ENCODE measurements at places on chromosomes 12 and 14. TPM values are rescaled to one million over a fixed set of nuclear protein-coding genes. Genes with fewer than 3 reads are reported as not detected.

DNA sequence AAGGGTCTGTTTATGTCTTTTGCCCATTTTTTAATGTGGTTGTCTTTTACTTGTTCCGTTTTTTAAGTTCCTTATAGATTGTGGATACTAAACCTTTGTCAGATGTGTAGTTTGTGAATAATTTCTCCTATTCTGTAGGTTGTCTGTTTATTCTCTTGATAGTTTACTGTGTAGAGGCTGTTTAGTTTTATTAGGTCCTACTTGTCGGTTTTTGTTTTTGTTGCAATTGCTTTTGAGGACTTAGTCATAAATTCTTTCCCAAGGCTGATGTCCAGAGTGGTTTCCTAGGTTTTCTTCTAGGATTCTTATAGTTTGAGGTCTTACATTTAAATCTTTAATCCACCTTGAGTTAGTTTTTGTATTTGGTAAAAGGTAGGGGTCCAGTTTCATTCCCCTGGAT is 33.9 kb downstream of the SLC39A9 start:
- H3K4me3 ChIP-seq, result no peak overlapping the region
- H3K27me3 ChIP-seq, result no peaks in the 10 kb centered on the region
- peaks cover 17% of the 10 kb centered on the region for H3K36me3 ChIP-seq
- H3K4me1 ChIP-seq, result no peaks in the 10 kb centered on the region
- no peak for DNase-seq
- no peak overlapping the region for H3K27ac ChIP-seq

- no peaks in the 10 kb centered on the region for H3K27me3 ChIP-seq
- no peak for DNase-seq
- H3K4me3 ChIP-seq, result no peak overlapping the region
- H3K4me1 ChIP-seq, result no peaks in the 10 kb centered on the region
These were observed 653.3 kb upstream of the MIS18BP1 start for GRCh38 chr14:45906257-45906656.

Gene FSCB
- not detected for total RNA-seq

DNA sequence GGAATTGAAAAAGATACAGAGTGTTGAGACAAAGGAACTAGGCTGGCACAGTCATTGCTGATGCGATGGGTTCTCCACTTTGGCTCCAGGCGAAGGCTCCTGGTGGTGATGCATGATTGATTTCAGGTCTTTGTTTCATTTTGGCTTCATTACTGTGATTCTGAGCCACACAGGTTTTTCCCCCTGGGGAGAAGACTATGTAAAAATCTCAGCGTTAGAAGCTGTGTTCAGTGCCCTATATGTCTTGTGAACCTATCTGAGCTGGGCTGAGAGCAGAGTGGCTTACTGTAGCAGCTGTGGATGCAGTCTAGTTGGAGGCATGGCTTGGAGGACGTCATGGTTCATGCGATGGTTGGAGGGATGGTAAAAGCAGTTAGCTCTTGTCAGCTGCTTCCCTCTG is 54.0 kb downstream of the GPATCH2L start:
- no peak overlapping the region for H3K4me3 ChIP-seq
- DNase-seq, result no peak
- H3K36me3 ChIP-seq, result peaks cover 26% of the 10 kb centered on the region
- H3K27ac ChIP-seq, result no peak overlapping the region
- H3K27me3 ChIP-seq, result no peaks in the 10 kb centered on the region

Gene GPR84
- 0.98 TPM for total RNA-seq

DNA sequence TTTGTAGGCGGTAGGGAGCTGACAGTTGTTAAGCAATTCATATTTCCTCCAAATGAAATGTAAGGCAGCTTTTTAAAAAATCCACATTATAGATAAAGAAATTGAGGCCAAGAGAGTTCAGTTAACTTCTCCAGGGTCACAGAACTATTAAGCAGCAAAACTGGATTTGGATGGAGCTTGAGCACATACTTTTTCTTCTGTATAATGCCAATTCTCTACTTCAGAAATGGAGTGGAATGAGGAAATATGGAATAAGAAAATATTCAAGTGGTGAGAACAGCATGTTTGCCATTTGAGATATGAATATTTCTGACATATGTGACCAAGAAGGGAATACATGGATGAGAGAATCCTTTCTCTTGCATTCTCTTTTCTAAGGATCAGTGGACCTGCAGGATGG is 233.1 kb downstream of the FOXG1 start:
- no peak for DNase-seq
- no peak overlapping the region for H3K4me3 ChIP-seq
- no peak overlapping the region for H3K27ac ChIP-seq
- H3K4me1 ChIP-seq, result no peaks in the 10 kb centered on the region
- H3K27me3 ChIP-seq, result no peaks in the 10 kb centered on the region

Gene LUM
- total RNA-seq, result not detected

- H3K27ac ChIP-seq, result no peak overlapping the region
- no peak overlapping the region for H3K4me3 ChIP-seq
- no peak for DNase-seq
- H3K36me3 ChIP-seq, result no peaks in the 10 kb centered on the region
- H3K27me3 ChIP-seq, result no peaks in the 10 kb centered on the region
These were observed 181.8 kb upstream of the MYL2 start for GRCh38 chr12:111102102-111102739.

GRCh38 chr12:122788387-122788786 is 14.0 kb downstream of the CCDC62 start:
- no peaks in the 10 kb centered on the region for H3K36me3 ChIP-seq
- no peaks in the 10 kb centered on the region for H3K4me1 ChIP-seq
- H3K27me3 ChIP-seq, result no peaks in the 10 kb centered on the region
- no peak overlapping the region for H3K27ac ChIP-seq
- DNase-seq, result no peak
- H3K4me3 ChIP-seq, result no peak overlapping the region

DNA sequence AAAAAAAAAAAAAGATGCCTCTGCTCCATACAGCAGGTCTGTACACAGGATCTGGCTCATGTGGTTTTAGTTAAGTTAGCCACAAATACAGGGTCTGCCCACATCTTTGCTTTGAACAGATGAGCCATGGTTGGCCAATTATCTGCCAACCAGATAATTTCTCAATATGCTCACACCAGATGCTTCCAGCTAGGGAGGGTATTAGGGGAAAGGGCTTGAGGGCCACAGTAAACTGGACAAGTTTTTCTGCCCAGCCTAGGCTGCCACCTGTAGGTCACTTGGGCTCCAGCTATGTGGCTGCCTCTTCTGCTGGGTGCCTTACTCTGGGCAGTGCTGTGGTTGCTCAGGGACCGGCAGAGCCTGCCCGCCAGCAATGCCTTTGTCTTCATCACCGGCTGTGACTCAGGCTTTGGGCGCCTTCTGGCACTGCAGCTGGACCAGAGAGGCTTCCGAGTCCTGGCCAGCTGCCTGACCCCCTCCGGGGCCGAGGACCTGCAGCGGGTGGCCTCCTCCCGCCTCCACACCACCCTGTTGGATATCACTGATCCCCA is 776 bp downstream of the RDH5 start:
- H3K36me3 ChIP-seq, result peaks cover 7% of the 10 kb centered on the region
- peaks cover 27% of the 10 kb centered on the region for H3K4me1 ChIP-seq
- no peaks in the 10 kb centered on the region for H3K27me3 ChIP-seq

DNA sequence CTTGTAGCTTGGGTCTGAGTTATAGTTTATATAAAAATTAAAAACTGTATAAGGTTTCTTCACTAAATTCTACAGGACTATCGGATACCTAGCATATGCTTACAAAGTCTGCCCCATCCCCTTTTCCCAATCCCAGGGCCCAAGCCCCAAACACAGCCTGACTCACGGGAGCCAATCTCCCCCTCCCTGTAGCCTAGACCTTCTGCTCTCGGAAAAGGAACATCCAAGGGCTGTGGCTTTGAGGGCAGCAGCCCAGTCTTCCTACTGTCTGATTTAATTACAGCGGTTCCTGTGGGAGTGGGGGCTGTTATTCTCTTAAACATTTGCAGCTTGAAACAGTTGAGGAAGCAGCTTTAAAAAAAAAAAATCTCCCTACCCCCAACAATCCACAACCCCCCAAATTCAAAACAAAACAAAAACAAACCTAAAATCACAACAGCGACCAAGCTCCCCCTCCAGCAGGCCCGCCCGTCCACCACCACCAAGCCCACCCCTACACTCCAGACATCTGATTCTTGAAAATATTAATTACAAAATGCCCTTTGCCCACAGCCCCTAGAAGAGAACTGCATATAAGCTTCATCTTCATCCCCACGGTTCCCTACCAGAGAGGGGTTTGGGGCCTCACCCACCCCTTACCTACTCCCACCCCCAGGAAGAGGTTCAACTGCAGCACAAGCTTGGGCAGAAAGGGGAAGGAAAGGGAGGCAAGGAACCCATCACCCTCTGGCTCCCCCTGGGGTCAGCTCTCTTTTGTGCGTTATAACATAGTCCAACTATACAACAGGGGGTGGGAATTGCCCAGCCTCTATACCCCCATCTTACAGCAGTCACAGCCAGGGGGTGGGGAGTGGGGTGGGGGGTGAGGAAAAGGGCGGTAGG is 1.1 kb upstream of the PRKAG1 start:
- no peaks in the 10 kb centered on the region for H3K27me3 ChIP-seq
- peak overlapping the region; percentile 81 for H3K4me3 ChIP-seq
- peak overlapping the region; percentile 97 for H3K27ac ChIP-seq

GRCh38 chr12:124706363-124706762 is 139.0 kb upstream of the NCOR2 start:
- H3K4me3 ChIP-seq, result no peak overlapping the region
- no peaks in the 10 kb centered on the region for H3K36me3 ChIP-seq
- H3K27me3 ChIP-seq, result no peaks in the 10 kb centered on the region
- no peak for DNase-seq
- H3K4me1 ChIP-seq, result no peaks in the 10 kb centered on the region

DNA sequence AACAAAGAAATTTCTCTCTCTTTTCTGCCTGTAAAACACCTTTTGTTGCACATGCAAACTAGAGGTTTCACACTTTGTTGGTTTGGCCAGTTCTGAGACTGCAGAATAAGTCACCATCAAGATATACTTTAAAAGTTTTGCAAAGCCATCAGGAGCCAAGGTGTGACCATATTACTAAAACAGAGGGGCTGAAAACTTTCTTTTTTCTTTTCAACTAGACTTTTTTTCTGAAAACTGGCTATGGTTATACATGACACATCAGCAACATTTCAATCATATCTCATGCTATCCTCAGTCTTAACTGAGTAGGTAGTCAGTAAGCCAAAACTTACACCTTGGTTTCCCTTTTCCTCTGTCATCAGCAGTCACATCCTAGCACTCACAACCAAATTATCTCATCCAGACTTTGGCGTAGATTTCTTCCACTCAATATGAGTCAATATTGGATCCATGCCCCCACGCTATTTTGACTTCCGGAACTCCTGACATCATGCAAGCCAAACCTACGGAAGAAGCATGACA is 4.1 kb upstream of the IFNG start:
- no peaks in the 10 kb centered on the region for H3K27me3 ChIP-seq
- no peak overlapping the region for H3K27ac ChIP-seq
- peak; percentile 21 for DNase-seq
- H3K36me3 ChIP-seq, result peaks cover 2% of the 10 kb centered on the region
- peaks cover 9% of the 10 kb centered on the region for H3K4me1 ChIP-seq
- H3K4me3 ChIP-seq, result no peak overlapping the region

Gene MIP
- total RNA-seq, result not detected

DNA sequence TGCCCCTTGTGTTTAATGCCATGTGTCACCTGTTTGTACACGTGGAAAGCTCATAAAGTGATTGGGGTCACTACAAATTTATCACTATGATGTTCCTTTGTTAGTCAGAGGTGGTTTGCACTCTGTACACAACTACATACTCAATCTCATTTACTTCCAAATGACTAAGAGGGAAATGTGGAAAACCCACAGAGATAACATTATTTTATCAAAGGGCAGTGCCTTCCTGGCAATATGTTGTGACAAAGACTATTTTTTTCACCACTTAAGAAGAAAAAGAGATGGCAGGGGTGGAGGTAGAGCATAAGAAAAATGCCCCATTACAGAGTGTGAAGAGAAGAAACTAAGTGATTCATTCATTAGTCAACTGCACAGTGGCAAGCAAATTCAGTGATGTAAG is 1064.1 kb upstream of the FLRT2 start:
- H3K36me3 ChIP-seq, result no peaks in the 10 kb centered on the region
- DNase-seq, result no peak
- H3K4me1 ChIP-seq, result no peaks in the 10 kb centered on the region
- no peaks in the 10 kb centered on the region for H3K27me3 ChIP-seq
- H3K27ac ChIP-seq, result no peak overlapping the region

GRCh38 chr12:68042212-68042699 is 53.0 kb downstream of the IFNG-AS1 start:
- H3K27ac ChIP-seq, result peak overlapping the region; percentile 38
- no peaks in the 10 kb centered on the region for H3K27me3 ChIP-seq

GRCh38 chr12:69851976-69852375 is 26.9 kb downstream of the MYRFL start:
- DNase-seq, result no peak
- H3K27ac ChIP-seq, result no peak overlapping the region
- H3K36me3 ChIP-seq, result no peaks in the 10 kb centered on the region
- H3K27me3 ChIP-seq, result peaks cover 12% of the 10 kb centered on the region

Gene NPFF
- not detected for total RNA-seq

DNA sequence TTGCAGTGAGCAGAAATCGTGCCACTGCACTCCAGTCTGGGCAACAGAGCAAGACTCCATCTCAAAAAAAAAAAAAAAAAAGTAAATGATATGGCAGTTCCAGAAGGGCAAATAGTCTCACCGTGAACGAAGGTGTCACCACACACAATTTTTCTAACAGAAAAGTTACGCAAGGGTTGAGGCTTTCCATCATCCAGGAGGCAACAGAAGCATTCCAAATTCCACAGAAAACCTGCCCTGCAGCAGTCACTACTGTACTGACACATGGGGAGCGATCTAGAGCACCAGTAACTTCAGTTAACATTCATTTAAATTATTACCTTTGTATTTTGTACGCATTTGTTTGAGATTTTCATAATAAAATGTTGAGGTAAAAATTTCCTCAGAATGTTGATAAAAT is 24.8 kb downstream of the TMCC3 start:
- no peak for DNase-seq
- H3K27me3 ChIP-seq, result peaks cover 5% of the 10 kb centered on the region
- H3K27ac ChIP-seq, result no peak overlapping the region
- H3K4me1 ChIP-seq, result peaks cover 16% of the 10 kb centered on the region
- no peak overlapping the region for H3K4me3 ChIP-seq

- no peak overlapping the region for H3K4me3 ChIP-seq
- H3K27me3 ChIP-seq, result no peaks in the 10 kb centered on the region
- no peaks in the 10 kb centered on the region for H3K36me3 ChIP-seq
These were observed 746.5 kb upstream of the FOXG1 start for GRCh38 chr14:28020112-28020511.

Gene RIC8B
- 11.3 TPM for total RNA-seq

DNA sequence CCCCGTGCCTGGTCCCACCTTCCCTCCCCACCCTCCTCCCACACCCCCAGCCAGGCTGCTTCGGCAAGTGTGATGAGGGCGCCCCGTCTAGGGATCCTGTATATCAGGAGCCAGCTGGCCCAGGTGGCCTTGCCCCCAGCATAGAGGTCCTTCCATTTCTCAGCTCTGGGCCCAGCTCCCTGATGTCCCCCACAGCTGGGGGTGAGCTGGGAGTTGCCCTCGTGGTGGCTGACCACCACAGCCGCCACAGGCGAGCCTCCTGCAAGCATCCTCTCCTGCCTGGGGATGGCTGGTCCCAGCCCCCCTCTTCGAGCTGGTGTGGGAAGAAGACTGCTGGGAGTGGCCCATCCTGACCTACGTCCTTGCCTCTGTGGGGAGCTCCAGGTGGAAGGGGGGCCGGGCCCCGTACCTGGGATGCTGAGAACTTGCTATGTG is 7.4 kb downstream of the ASPG start:
- H3K4me1 ChIP-seq, result peaks cover 5% of the 10 kb centered on the region
- H3K4me3 ChIP-seq, result no peak overlapping the region
- no peaks in the 10 kb centered on the region for H3K27me3 ChIP-seq
- no peaks in the 10 kb centered on the region for H3K36me3 ChIP-seq
- no peak for DNase-seq
- H3K27ac ChIP-seq, result no peak overlapping the region

GRCh38 chr12:214003-214741 is at the start of gene SLC6A12:
Gene SLC6A12, minus strand, starts transcription at chr12:214157. Its CDS starts 4,171 bp downstream, at chr12:209986.
- H3K4me1 ChIP-seq, result no peaks in the 10 kb centered on the region
- peaks cover 28% of the 10 kb centered on the region for H3K27me3 ChIP-seq
- H3K4me3 ChIP-seq, result no peak within 1 kb of the TSS
- H3K27ac ChIP-seq, result no peak within 1 kb of the TSS

Gene OVCH1
- total RNA-seq, result not detected
